T-helper 17 cell (primary cell): ENCODE measurements at places on chromosomes 7 and 10. TPM values are rescaled to one million over a fixed set of nuclear protein-coding genes. Genes with fewer than 3 reads are reported as not detected.

- no peak for DNase-seq
Observed at GRCh38 chr10:110411047-110411410, 86.7 kb upstream of the DUSP5 start.

ZNF804B gene
- total RNA-seq: not detected

- no peak for DNase-seq
Observed at GRCh38 chr10:11949152-11949551, 93.5 kb downstream of the UPF2 start.

MKLN1 gene
- 51.1 TPM for total RNA-seq

CDK1 gene
- total RNA-seq: 0.67 TPM

KCNIP2 gene
- 2.9 TPM for total RNA-seq

HECTD2 gene
- total RNA-seq: 2.5 TPM

DNA sequence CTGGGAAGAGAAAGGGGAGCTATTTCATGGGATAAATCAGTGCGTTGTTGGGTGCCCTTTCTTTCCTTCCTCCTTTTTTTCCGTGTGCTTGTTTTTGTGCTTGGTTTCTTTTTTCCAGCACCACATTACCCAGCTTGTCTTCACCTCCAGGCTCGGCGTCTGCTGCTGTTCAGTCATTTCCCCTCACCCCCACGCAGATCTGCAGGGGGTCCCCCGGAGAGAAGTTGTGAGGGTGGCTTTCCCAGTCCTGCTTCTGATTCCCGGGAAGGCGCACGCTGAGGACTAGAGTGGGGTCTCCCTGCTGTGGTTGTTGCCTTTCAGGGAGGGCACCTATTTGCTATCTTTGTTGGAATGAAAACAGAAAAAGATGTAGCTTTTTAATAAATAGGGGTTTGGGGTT lies 1.6 kb downstream of the CAMK1D start:
- no peak for DNase-seq

GCK gene
- 0.45 TPM for total RNA-seq

DTX2 gene
- 23.6 TPM for total RNA-seq

- no peak for DNase-seq
Observed at GRCh38 chr10:88883448-88883809, 3.4 kb downstream of the STAMBPL1 start.

DNA sequence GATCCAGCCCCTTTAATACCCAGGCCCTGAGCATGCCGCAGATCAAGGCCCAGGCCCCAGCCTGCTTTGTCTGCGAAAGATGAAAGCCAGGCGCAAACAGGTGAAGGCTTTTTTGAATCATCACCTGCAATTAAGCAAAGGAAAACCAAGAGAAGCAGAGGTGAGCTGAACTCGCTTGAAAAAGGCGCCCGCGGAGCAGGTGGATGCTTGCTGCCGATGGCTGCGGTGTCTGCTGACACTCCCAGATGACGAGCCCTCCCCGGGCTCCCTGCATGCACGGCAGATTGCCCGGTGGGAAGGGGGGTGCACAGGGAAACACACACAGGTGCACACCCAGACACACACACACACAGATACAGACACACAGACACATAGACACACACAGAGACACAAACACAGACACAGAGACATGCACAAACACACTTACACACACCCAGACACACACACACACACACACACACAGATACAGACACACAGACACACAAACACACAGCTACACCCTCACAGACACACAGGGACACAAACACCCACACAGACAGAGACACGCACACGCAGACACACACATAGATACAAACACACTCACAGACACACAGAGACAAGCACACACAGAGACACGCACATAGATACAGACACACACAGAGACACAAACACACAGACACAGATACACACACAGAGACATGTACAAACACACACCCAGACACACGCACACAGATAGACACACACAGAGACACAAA lies 142.6 kb upstream of the RNF32 start:
- no peak for DNase-seq

GRCh38 chr10:106107706-106108105 lies 1056.8 kb downstream of the SORCS1 start:
- no peak for DNase-seq

MSMB gene
- total RNA-seq: not detected

HOXA9 gene
- total RNA-seq: not detected

DNA sequence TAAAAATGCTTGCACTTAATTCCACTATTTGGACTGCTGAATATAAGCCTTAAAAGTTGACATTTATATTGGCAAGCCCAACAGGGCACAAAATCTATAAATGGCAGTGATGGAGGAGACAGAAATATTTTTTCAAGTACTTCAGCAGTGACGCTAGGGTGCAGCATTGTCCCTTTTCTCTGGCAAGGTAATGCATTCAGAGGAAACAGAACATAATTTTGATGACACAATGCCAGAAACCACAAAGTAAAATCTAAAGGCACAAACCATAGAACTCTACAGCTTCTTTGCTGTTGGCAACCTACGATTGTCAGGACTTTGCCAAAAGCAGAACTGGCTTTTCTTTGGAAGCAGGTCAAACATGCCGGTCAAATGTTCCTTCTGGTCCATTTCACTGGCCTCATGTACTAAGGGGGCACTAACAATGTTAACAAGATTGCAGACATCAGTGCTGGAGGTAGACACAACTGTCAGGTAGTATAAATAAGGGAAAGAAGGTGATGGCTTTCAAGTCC lies 30.9 kb upstream of the FAM133B start:
- peak; percentile 65 for DNase-seq

- no peak for DNase-seq
Observed at GRCh38 chr10:106682175-106682574, 482.3 kb downstream of the SORCS1 start.

DNA sequence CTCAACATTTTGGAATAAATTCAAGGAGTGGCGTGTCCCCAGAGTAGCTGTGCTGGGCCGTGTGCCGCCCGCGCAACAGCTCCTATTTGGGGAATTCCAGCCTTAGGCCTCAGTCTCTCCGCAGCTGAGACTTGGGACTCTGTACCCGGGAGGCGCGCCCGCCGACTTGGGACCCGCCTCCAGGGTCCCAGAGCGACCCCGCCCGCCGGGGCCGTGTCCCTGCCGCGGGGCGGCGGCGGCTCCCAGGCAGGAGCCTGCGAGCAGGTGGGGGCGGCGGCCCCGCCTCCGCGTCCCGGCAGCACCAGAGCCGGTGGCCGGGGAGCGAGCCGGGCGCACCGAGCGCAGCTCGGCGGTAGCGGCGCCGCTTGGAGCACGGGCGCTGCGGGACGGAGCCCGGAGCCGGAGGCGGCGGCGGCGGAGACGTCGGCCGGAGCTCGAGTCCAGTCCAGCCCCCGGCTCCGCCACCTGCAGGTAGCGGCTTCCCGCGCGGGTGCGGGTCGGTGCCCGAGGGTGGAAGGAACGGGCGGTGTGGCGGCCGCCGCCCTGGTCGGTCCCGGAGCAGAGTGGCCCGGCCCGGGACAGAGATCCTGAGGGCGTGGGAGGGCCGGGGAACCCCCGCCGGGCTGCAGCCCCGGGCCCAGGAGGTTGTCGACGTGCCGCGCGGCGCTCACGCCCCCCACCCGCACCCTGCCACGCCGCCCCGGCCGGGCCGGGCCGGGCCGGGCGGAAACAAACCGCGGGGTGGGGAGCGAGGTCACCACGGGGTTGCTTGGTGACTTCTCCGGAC lies at the start of gene WIPF3:
Gene WIPF3 (plus strand): TSS at position 301 of the 787 bp plus-strand sequence. CDS start 28,217 bp downstream, outside the sequence.
- DNase-seq: no peak

AZGP1 gene
- not detected for total RNA-seq

INMT gene
- 0.65 TPM for total RNA-seq

PDK4 gene
- 0.18 TPM for total RNA-seq

DNA sequence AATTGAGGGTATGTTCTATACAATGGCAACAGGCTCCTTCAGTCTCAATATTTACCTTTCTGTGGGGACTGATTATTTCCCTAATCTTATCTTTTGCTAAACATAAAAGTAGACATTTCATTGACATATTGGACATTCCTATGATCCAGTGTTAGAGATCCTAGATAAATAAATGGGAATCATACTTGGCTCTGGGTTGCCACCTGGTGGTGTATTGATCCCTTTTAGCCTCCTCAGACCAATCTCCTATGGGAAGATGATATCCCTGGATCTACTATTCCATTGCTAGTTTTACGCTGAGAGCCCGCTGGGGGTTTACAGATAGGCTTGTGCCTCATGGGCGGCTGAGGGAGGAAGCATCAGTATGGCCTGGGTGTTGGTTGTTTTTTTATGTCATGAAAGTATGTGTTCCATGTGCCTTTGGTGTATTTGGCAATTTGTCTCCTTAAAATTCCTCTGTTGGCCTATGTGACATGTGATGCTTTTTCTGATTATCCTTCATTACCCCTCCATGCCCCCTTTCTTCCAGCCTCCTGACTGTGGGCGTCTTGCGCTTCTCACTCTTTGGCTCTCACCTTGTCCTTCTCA lies 18.8 kb downstream of the CELF2 start:
- no peak for DNase-seq

DNA sequence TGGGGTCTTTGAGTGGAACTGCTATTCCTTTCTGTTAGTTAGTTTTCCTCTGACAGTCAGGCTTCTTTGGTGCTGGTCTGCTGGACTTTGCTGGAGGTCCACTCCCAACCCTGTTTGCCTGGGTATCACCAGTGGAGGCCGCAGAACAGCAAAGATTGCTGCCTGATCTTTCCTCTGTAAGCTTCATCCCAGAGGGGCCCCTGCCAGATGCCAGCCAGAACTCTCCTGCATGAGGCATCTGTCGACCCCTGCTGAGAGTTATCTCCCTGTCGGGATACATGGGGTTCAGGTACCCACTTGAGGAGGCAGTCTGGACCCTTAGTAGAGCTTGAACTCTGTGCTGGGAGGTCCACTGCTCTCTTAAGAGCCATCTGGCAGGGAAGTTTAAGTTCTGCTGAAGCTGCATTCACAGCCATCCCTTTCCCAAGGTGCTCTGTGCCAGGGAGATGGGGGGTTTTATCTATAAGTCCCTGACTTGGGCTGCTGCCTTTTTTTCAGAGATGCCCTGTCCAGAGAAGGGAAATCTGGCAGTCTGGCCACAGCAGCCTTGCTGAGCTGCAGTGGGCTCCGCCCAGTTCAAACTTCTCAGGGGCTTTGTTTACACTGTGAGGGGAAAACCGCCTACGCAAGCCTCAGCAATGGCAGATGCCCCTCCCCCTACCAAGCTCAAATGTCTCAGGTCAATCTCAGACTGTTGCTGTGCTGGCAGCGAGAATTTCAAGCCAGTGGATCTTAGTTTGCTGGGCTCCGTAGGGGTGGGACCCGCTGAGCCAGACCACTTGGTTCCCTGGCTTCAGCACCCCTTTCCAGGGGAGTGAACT lies 89.7 kb upstream of the CDK6 start:
- no peak for DNase-seq

PLXDC2 gene
- 11.8 TPM for total RNA-seq

IL6 gene
- total RNA-seq: 0.57 TPM

- no peak for DNase-seq
Observed at GRCh38 chr7:20306180-20306946, 24.3 kb upstream of the ITGB8 start.

DNA sequence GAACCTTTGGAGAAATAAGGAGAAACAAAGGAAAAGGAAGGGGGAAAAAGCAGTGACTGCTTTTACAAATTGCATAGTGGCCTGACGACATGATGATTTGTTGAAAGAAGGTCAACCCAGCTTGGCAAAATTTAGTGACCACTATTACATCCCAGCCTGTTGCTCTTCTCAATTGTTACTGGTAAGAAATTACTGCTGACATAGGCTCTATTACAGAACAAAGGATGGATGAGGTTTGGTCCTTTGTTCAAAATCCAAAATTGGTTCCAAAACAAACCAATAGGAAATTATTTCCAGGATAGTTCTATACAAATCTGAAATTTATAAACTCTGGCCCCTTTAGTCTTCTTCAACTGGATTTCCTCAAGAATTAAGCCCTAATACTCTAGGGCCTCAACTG lies 39.6 kb downstream of the USP54 start:
- no peak for DNase-seq

DNA sequence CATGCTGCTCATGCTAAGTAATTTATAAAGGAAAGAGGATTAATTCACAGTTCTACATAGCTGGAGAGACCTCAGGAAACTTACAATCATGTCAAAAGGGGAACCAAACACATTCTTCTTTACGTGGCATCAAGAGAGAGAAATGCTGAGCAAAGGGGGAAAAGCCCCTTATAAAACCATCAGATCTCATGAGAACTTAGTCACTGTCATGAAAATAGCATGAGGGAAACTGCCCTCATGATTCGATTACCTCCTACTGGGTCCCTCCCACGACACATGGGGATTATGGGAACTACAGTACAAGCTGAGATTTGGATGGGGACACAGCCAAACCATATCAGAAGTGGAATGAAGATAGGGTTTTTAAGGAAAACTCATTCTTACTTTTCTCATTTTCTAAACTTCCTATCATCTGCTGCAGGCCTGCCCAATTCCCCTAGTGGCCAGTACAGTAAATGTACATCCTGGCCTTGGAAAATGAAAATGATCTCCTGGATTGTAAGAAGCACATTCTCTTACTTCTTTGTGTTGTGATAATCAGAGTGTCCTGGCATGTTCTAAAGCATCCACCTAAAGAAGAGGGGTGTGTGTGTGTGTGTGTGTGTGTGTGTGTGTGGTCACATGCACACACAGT lies 421.5 kb downstream of the LRMDA start:
- DNase-seq: no peak

GRCh38 chr7:90563286-90563685 lies 32.8 kb upstream of the CDK14 start:
- no peak for DNase-seq

SUGCT gene
- 0.68 TPM for total RNA-seq

GRCh38 chr7:43302211-43302711 lies 189.8 kb downstream of the HECW1 start:
- DNase-seq: no peak

HGF gene
- total RNA-seq: 0.37 TPM
